COR-L47 (cell line): ENCODE measurements at places on chromosomes 7 and 10.
A peak's percentile ranks its signal among the peaks of the same experiment; 100 is the strongest.

DNA sequence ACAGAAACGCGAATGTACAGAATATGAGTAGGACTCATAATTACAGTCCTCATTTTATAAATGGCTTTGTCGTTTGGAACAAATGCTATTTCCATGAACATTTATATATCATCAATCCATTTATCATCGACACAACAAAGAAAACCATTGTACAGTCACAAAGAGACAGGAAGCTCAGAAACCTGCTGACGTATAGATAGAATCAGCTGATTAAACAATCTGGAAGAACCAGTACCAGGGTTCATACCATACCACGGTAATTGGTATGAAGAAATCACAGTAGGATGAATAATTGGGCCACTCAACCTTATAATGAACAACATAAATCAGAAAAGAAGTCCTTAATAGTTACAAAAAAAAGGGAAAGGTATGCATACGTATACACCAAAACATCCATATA, 295.0 kb downstream of the PARD3 start:
- DNase-seq, result no peak

DNA sequence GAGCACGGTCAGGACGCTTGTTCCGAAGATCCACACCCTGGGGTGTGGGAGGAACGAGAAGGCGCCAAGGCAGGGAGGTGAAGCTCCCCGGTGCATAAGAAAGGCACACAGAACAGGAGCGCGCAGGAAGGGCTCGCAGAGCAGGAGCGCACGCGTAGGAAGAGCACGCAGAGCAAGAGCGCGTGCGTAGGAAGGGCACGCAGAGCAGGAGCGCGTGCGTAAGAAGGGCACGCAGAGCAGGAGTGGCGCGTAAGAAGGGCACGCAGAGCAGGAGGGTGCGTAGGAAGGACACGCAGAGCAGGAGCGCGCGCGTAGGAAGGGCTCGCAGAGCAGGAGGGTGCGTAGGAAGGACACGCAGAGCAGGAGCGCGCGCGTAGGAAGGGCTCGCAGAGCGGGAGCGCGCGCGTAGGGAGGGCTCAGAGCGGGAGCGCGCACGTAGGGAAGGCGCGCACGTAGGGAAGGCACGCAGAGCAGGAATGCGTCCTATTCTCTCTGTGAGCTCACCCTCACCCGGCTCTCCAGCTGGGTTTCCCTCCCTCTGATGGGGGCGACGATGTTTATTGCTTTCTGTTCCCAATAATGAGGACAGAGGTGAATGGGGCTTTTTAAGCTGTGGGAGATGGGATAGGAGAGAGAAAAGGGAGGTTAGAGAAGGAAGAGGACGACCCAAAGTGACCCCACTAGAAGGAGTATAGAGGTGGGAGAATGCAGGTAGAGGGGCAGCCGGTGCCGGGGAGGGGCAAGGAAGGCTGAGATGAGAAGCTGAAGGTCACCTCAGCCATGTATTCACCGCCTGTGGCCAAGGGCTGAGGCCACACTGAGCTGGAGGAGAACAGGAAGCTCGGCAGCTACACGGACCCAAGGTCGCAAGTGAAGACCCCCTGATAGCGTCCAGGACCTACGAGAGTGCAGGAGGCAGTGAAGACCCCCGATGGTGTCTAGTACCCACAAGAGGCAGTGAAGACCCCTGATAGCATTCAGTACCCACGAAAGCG, 423.2 kb downstream of the PTPRN2 start:
- DNase-seq, result peak; percentile 83

- DNase-seq, result no peak
These were observed 66.7 kb upstream of the NEUROD6 start for GRCh38 chr7:31407178-31407676.

DNA sequence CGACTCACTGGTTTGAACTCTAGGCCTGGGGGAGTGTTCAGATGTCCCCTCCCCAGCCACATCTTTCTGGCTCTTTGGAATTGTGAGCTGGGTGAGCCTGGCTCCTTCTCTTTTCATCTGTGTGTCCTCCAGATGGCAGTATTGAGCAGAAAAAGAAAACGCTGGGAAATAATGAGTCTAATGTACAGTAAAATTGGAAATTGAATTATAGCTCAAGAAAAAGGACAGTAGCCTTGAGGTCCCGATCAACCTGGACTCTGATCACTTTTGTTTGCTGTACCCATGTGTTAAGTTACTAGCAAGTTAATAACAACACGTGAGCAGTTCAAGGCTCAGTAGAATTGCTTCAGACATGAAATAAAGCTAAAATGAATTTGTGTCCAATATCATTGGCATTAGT, 77.9 kb downstream of the SNX10 start:
- peak; percentile 45 for DNase-seq

DNA sequence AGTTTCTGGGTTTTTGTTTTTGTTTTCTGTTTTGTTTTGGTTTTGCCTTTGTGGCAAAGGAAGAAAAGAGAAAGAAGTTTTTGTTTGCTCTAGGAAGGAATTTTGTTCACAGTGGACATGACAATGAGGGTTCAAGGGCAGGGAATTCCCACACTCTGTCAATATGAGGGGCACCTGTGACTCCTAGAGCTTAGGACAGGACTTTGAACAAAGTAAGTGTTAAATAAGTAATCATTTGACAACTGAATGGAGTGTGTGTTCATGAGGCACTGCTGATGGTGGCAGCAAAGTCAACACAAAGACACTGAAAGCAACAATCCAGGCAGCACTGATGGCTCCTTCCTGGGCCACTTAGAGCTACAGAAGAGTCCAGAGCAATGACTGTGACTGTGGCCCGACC, 1381.1 kb upstream of the LRRTM3 start:
- DNase-seq, result no peak

- DNase-seq, result no peak
These were observed 73.3 kb downstream of the DNAH11 start for GRCh38 chr7:21616091-21616490.

DNA sequence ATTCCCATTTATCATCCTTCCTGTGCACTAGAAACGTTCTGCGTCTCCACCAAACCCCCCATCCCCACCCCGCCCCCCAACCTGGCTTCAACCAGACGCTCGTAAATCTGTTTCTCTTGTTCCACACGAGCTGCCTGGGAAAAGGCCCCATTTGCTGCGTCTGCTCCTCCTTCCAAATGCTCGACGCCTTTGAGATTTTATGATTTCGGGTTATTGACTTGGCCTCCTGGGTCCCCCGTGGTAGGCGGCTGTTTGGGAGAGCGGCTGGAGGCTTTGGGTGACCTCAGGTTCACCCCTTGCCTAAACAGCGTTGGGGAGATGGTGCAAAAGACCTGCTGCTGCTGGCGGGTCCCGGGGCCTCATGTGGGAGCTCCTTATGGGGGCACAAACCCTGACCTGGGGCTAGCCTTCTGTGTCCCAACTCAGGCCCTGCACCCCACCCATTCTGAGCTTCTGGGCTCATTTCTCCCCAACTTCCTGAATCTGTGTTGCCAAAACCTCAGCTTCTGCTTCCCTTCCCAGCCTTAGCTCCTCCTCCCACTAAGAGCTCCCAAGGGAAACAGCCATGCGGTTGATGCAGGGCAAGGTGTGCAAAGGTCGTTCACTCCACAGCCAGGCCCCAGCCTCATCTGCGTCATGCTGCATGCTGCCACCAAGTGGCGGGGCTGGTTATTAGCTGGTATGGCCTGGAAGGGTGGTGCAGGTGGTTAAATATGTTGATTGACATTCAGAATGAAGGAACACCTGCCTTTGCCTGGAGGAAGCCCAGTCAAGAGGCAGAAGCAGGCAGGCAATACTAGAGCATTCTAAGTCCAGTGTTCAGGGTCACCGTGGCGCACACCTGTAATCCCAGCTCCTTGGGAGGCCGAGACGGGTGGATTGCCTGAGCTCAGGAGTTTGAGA, 49.1 kb upstream of the ELN start:
- DNase-seq, result no peak
